ENCODE measurements at places on chromosomes 3 and 15.
A peak's percentile ranks its signal among the peaks of the same experiment; 100 is the strongest.

- no peak for DNase-seq
Observed at GRCh38 chr3:122964811-122965210, 62.8 kb downstream of the SEMA5B start.

GRCh38 chr3:159627634-159628033, 361.0 kb upstream of the IL12A start:
- DNase-seq, result peak; percentile 75

GRCh38 chr3:8617921-8618320, 26.7 kb downstream of the SSUH2 start:
- DNase-seq, result no peak

GRCh38 chr3:108804437-108804836, 18.1 kb upstream of the TRAT1 start:
- no peak for DNase-seq

GRCh38 chr15:42138968-42139386, 17.5 kb downstream of the PLA2G4F start:
- DNase-seq, result peak; percentile 91

- no peak for DNase-seq
Observed at GRCh38 chr3:89957451-89957850, 850.0 kb downstream of the EPHA3 start.

GRCh38 chr3:55442861-55443260, 44.2 kb downstream of the WNT5A start:
- DNase-seq, result no peak

DNA sequence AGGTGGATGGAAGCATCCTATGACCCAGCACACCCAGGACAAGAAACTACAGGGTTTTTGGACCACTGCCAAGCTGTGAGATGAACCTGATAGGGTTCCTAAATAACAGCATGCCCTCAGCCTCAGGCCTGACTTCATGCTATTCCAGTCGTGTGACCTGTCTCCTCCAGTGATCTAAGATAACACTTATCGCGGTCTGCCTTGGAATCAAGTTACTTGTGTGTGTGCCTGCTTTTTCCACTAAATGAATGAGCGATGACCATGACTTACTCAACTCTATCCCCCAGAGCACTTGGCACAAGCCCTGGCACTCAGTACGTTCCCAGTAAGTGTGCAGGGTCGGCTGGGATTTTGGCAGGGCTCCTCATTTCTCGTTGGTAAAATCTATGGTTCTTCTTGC, 172.7 kb upstream of the TP63 start:
- DNase-seq, result no peak

GRCh38 chr3:8988791-8989558, 25.7 kb upstream of the RAD18 start:
- no peak for DNase-seq

Measured in LoVo (cell line).